NCI-H1436 treated with DMSO at 0.1 percent for 48 hours (cell line): ENCODE measurements at places on chromosomes 7 and 10.

DNA sequence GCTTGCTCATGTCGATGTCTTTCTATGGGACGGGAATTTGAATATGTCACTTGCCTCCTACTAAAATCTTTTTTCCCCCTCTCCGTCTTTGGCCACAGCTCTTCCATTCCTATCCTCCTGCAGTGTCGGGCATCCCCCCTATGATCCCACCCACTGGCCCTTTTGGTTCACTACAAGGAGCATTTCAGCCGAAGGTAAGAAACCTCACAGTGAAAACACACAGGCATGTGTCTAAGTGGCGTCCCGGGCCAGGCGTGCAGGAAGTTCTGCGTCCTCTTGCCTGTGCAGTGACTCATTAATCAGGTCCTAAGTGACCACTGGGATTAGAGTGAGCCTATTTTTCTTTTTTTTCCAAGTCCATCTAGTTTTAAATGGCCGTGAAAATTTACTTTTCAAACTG is 360.5 kb upstream of the GALNT17 start:
- no peak for DNase-seq

GRCh38 chr10:132836832-132837540 is 51.0 kb upstream of the NKX6-2 start:
- DNase-seq = no peak

DNA sequence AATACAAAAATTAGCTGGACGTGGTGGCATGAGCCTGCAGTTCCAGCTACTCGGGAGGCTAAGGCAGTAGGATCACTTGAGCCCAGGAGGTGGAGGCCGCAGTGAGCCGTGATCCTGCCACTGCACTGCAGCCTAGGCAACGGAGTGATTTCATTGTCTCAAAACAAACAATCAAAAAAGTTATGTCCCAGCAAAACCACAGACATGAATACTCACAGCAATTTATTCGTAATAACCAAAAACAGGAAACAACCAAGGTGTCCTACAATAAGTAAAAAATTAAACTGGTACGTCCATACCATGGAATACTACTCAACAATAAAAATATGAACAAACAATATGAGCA is 11.6 kb upstream of the CYTH3 start:
- no peak for DNase-seq

DNA sequence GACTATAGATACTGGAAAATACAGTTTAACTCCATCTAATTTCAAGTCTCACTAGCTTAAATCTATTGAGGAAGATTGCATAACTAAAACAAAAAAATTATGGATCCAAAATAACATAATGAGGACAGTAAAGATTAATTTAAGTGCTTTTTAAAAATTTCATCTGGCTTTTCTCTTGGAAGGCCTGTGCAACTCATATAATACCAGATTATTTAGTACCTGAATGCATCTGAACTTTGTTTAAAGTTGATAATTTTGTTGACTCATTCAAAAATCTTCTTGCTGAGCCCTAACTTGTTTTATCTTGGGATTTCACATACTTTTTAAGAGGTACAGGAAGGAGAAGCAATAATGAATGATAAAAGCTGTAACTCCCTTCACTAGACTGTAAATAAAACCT is 146.5 kb downstream of the CSTF2T start:
- DNase-seq = no peak

DNA sequence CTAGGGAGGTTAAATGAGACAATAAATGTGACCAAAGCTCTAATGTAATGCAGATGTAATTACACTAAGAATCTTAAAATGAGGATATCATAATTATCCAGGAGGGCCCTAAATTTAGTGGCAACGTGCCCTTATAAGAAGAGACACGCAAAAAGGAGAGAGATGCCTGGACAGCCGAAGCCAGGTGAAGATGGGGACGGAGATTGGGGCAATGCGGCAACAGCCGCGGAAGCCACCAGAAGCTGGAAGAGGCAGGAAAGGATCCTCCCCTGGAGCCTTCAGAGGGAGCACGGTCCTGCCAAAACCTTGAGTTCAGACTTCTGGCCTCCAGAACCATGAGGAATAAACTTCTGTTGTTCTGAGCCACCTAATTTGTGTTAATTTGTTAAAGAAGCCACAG is 25.3 kb upstream of the C10orf71 start:
- DNase-seq = no peak

GRCh38 chr7:106916679-106917078 is 51.6 kb downstream of the PIK3CG start:
- no peak for DNase-seq

- DNase-seq = no peak
These were observed 19.6 kb upstream of the MACC1 start for GRCh38 chr7:20236790-20237189.

DNA sequence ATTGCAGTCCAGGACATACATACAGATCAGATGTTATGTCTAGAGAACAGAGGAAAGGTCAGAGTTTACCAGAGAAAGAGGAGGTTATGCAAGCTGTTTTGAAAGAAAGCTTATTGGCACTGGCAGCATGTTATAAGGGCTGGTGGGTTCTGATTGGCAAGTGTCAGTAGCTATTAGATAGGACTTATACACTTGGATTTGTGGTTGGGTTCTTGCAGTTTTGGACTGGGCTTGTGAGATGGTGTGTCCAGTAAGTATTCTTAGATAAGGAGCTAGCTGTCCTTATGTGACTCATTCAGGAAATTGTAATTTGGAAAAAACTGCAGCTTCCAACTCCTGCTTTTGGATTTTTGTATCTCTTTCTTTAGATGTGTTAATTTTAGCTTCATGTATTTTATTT is 130.7 kb upstream of the NAMPT start:
- DNase-seq = no peak

DNA sequence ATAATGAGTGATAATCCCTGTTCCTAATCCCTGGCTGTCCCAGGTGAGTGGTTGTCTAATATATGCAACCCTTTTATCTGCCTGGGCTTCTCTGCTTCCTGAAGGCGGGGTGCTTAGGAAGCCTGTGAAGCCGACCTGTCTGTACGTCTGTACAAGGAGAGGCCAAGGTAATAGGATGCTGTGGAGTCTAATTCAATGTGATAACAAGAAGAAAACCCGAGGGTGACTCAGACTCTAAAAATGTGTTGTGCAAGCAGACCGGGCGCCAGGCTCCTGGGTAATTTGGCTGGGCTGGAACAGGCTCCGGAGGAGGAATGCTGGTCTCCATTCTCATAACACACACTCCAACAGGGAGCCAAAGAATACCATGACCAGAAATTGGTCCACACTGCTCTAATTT is 43.6 kb downstream of the THNSL1 start:
- DNase-seq = no peak

DNA sequence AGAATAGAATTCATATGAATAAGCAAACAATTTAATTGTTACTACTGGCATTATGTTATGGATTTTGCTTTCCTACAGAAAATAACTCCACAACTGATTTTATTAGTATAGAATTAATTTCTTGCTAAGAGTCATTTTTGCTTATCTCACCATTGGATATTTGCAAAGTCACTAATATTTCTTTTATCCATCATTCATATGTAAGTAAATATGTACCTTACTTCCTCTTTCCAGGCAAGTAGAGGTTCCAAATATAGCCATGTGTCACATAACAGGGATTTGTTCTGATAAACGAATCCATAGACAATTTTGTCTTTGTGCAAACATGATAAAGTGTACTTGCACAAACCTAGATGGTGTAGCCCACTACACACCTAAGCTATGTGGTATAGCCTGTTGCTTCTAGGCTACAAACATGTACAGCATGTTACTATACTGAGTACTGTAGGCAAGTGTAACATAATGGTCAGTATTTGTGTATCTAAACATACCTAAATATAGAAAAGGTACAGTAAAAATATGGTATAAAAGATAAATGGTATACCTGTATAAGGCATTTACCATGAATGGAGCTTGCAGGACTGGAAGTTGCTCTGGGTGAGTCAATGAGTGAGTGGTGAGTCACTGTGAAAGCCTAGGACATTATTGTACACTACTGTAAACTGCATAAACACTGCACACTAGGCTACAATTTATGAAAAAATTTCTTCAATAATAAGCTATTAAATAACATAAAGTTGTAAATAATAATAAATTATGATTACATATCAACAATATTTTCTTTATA is 18.3 kb downstream of the KLLN start:
- DNase-seq = no peak

- no peak for DNase-seq
These were observed 574.1 kb downstream of the GALNT17 start for GRCh38 chr7:71705901-71706596.

- no peak for DNase-seq
These were observed 89.8 kb upstream of the GNAI1 start for GRCh38 chr7:80044796-80045195.

- DNase-seq = no peak
These were observed 529 bp downstream of the HPS1 start for GRCh38 chr10:98446151-98446660.

DNA sequence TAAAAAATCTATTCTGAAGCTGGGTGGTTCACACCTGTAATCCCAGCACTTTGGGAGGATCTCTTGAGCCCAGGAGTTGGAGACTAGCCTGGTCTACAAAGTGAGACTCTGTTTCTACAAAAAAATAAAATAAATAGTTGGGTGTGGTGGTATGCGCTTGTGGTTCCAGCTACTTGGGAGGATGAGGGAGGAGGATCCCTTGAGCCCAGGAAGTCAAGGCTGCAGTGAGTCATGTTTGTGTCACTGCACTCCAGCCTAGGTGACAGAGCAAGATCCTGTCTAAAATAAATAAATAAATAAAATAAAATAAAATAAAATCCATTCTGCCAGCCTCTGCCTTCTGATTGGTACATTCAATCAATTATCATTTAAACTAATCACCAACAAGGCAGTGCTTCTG is 17.5 kb downstream of the ZNF33A start:
- DNase-seq = no peak

DNA sequence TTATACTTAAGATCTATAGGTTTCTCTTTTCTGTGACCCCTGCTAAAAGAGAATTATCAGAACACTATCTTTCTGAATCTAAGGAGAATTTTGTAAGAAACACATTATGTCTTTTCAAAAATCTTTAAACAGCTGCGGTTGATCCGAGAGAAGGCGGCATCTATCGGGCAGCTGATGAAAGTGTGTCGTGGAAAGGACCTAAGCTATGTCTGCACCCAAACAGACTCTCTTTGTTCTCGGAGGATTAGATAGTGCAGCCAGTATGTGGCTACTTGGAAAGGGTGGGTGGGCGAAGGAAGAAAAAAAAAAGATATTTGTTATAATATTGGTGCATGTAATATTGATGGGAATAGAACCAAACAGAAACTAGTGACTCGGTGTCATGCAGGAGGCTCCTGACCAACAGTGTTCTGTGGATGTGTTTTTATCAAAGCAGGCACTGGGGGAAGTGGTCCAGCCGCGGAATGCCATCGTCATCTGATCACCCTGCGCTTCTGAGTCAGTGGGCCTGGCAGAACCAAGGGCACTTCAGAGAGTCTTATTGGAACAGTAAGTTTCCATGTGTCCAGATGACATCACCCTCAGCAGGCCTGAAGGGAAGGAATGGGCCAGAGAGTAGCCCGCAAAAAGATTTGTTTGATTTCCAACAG is 509.7 kb upstream of the AKR1E2 start:
- DNase-seq = no peak

DNA sequence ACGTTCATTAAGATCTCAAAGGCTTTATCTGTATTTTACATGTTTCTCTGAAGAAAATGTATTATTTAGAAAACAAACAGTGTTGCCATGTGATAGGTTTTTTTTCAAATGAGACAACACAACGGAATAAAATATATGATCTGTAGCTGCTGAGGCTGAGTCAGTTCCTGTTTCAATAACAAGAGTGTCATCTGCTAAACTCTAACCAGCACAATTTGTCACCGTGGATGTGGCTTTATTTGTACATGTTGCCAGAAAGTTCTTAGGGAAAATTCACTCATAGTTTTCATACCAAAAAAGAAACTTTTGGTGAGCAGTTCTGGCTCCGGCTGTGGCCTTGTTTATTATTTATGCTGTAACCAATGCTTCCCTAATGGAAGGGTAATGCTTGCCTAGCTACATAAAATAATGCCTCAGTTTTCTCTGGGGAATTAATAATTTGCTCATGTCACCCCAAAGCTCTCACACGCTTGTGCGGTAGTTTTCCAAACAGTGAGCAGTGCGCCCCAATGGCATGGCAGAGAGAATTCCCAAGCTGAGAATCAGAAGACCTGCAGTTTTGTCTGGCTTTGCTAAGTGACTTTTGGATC is 20.3 kb upstream of the KLF6 start:
- no peak for DNase-seq

GRCh38 chr7:68504716-68505115 is 1093.6 kb upstream of the AUTS2 start:
- no peak for DNase-seq

DNA sequence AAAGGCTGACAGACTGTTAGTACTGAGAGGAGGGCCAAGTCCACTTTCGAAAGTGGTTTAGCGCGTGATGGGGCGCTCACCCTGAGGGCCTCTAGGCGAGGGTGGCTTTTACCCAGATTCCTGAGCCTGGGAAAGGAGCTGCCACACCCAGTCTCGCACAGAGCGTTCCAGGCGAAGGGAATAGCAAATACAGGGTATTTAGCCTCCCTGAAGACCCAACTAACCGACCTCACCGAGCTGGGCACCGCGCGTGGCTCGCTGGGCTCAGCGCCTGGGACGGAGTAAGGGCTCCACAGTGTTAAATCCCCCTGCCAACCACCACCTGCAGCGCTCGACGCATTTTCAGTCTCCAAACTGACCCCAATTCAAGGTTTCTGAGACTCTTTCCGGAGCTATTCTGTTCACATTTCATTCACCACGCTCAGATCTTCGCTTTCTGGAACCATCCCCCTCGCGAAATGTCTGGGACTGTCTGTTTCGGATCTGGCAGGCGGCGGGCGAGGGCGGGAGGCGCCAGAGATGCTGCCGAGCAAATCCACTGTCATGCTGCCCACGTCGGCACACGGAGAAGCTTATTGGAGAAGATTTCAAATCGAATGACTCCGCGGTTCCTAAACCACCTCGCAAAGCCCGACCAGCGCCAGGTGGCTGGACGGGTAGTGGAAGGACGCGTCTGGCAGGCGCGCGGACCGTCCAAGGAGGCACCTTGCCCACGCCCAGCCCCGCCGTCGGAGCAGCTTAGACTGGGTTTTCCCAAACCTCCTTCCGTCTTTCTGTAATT is 1.4 kb upstream of the OSBPL3 start:
- DNase-seq = no peak

- no peak for DNase-seq
These were observed 152.0 kb downstream of the RPS24 start for GRCh38 chr10:78185693-78186055.

GRCh38 chr7:50798126-50798525 is 15.4 kb upstream of the GRB10 start:
- DNase-seq = no peak
